ENCODE measurements at places on chromosomes 4 and X. TPM values are rescaled to one million over a fixed set of nuclear protein-coding genes. Genes with fewer than 3 reads are reported as not detected.

MTNR1A gene
- total RNA-seq, result 1.2 TPM

NCAPG gene
- 22.1 TPM for total RNA-seq

LUZP4 gene
- not detected for total RNA-seq

SORCS2 gene
- 3.4 TPM for total RNA-seq

CFAP299 gene
- not detected for total RNA-seq

BEX5 gene
- not detected for total RNA-seq

ITGB1BP2 gene
- total RNA-seq, result 1.1 TPM

ADH6 gene
- total RNA-seq, result not detected

STAP1 gene
- not detected for total RNA-seq

SPATA4 gene
- total RNA-seq, result 0.12 TPM

CENPVL2 gene
- total RNA-seq, result not detected

NXF2B gene
- total RNA-seq, result not detected

STBD1 gene
- 12.7 TPM for total RNA-seq

BCAP31 gene
- 443 TPM for total RNA-seq

THAP9 gene
- 1.5 TPM for total RNA-seq

USP9X gene
- total RNA-seq, result 32.9 TPM

MBNL3 gene
- not detected for total RNA-seq

AKAP14 gene
- not detected for total RNA-seq

IL2RG gene
- not detected for total RNA-seq

TRAM1L1 gene
- 0.45 TPM for total RNA-seq

ADGRL3 gene
- total RNA-seq, result 0.03 TPM

CT83 gene
- not detected for total RNA-seq

MGARP gene
- 0.30 TPM for total RNA-seq

FREM3 gene
- total RNA-seq, result not detected

PPEF2 gene
- not detected for total RNA-seq

POF1B gene
- total RNA-seq, result 2.7 TPM

NAA11 gene
- total RNA-seq, result not detected

PNCK gene
- 0.16 TPM for total RNA-seq

SYN1 gene
- 0.22 TPM for total RNA-seq

FAM47A gene
- total RNA-seq, result not detected

ENPP6 gene
- not detected for total RNA-seq

Data from A549 treated with Mapracorat at 1 μM for 4 hours (cell line).